ENCODE measurements at places on chromosomes 2 and 18.

GRCh38 chr2:146997488-146997887 lies 847.3 kb upstream of the ACVR2A start:
- DNase-seq, result no peak

GRCh38 chr18:51621864-51622160 lies 424.3 kb upstream of the MEX3C start:
- DNase-seq, result no peak

DNA sequence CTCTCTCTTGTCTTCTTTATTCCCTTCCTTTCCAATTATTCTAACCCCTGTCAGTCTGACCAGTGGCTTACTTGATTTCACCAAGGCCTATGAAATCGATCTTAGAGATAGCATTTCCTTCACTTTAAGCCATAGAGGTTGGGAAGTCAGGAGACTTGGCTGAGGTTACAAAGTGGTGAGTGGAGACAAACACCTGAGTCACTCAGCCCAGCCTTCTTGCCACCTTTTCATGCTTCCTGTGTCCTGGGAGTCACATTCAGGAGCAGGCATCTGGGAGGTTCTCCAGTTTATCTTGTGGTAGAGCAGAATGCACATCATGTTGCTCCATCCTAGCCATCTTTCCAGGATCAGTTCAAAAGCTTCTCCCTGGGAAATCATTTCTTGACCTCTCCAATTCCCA lies 59.1 kb downstream of the VSNL1 start:
- DNase-seq, result no peak

DNA sequence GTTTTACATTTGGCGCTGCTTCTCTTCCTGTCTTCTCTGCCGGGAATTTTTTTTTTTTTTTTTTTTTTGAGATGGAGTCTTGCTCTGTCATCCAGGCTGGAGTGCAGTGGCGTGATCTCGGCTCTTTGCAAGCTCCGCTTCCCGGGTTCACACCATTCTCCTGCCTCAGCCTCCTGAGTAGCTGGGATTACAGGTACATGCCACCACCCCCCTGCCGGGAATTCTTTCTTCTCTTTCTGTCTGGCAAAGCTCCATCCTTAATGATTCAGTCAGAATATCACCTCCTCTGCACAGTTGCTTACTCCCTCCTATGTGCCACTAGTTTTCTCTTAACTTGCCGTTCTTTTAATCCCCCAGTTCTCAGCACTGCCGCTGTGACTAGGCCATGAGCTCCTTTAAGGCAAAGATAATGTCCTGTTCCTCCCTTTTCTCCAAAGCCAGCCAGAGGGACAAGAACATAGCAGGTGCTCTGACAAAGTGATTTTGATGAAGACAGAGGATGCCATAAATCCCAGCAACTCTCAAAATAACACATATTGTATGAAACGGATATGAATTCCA lies 112.1 kb upstream of the LRATD1 start:
- no peak for DNase-seq

DNA sequence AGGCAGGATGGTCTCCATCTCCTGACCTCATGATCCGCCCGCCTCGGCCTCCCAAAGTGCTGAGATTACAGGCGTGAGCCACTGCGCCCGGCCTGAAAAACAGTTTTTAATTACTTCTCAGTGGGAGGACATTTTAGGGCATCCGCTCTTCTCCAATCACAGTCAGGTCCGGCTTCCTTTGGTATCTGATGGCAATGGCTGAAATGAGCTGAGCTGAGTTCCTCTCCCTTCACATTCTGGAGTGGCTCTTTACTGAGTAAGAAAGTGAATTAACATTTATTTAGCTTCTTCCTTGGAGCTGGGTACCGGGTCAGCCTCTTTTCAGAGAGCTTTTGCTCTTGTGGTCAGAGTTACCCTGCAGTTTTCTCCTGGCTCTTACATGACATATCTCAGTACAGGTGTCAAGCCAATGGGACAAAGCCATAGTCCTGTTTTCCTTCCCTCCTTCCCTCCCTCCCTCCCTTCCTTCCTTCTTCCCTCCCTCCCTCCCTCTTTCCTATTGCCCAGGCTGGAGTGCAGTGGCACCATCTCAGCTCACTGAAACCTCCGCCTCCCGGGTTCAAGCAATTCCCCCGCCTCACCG lies 1.1 kb upstream of the TTC27 start:
- no peak for DNase-seq

- no peak for DNase-seq
Measured at GRCh38 chr2:231455222-231455621, 9.1 kb downstream of the NCL start.

- DNase-seq, result peak; percentile 6
Measured at GRCh38 chr2:229519655-229520430, 194.5 kb downstream of the DNER start.

GRCh38 chr2:31329081-31329625 lies 85.4 kb downstream of the XDH start:
- no peak for DNase-seq

DNA sequence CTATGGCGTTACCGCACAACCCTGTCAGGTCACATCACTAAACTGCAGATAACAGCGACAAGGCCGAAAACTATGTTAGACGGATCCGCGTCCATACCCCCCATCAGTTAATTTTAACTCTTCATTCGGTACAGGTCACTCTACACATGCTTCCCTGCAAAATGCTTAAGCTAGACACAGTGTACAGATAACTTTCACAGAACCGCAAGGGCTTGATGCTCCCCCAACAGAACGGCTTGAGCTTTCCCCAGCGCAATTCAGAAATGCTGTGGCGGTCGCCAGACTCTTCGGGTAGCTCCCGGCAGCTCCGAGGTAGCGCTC lies 283 bp upstream of the RBBP8 start:
- DNase-seq, result no peak

GRCh38 chr2:117856415-117857210 lies 42.1 kb downstream of the DDX18 start:
- DNase-seq, result peak; percentile 94

DNA sequence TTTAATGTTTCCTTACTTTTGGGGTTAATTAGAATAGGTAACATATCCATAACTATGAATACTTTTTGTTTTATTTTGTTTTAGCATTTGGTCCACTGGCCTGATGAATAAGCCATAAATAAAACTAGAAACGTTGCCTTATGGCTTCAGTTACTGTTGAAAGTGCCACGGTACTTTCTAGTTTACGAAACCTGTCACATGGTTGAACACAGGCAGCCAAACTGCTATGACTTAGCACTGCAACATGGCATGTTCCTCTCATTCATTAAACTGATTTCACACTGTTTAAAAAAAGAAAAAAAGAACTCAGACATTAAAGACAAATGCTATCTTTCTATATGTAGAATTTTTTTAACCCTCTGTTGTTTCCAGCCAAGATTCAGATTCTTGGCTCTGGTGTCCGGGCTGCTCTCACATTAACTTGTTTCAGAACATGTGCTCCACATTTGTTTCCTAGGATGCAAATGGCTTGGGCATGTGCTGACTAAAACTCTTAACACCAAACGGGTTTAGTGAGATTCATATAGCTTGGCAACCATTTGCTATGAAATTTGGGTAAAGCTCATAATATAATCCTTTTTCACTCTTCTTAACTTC lies 323.9 kb upstream of the RND3 start:
- no peak for DNase-seq

DNA sequence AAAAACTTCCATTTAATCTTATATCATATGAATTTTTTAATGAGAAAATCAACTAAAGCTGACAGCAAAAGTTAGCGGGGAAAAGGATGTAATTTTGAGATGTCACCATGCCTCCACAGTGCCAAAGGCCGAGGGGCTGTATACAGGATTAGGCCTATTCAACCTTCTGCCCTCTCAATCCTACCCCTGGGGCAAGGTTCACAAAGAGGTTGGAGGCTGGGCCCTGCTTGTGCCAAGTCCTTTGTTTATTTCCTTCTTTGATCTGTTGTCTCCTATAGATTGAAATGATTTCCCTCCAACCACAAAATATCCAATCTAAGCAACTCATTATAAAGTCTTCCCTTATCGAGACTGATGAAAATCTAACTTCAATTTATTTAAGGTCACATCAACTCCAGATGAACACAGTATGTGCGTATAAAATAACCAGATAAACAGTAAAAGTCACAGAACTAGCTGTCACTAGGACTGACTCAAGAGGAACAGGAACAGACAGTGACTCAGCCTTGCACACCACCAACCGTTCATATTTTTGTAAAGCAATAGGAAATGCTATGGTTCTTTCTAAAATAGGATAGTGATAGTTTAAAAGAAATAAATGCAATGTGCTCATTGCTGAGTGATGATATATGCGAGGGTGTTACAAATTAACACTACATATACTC lies 95.8 kb downstream of the SLC25A12 start:
- DNase-seq, result no peak

DNA sequence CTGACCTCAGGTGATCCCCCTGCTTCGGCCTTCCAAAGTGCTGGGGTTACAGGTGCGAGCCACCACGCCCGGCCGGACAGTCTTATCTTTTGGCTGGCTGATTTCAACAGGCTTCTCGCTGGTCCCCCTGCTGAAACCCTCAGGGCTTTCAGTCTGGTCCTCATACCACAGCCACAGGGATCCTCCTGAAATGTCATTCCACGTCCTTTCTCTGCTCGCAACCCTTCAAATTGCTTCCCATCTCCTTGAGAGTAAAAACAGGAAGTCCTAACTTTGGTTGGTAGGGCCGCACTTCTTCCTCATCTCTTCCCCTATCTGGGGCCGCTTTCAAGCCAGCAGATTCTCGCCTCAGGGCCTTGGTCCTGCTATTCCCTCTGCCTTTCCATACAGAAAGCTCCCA lies 1.4 kb upstream of the CAB39 start:
- no peak for DNase-seq

DNA sequence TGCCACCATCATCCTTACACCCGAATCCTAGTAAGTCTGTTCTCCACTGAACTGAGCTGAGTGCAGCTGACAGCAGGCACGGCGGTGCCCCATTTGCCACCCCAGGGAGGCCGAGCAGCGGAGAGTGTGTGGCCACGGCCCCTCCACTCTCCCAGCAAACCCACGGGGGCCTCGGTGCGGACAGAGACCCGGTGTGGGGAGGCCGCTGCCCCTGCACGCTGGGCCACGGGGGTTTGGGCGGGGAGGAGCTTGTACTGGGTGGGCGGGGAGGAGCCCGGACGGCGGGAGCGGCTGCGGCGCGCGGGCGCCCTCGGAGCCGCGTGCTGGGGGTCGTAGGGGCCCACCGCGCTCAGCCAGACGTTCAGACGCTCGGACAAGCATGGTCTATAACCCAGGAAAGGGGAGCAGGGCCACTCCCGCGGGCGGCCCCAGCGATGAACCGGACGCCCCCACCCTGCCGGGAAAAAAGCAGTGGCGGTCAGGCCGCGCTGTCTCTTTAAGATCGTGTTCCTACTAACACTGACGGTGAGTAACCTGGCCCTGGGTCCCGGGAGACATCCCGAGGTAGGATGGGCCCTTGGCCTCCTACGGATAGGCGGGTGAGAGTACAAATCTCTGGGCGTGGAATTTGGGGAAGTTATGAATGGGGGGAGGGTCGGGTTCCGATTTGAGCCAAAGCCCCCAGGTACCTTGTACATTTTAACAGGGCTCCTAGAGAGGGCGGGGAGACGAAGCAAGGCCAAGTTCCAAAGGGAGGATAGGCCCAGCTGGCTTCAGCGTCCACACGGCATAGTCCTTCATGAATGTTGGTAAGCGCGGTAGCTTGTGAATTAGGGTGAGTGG lies at the start of gene ITPRIPL1:
Gene ITPRIPL1 (plus strand): TSS at position 277 of the 843 bp plus-strand sequence. CDS start 523 bp downstream, at position 800.
- peak; percentile 39 for DNase-seq

GRCh38 chr2:68426446-68426845 lies 40.6 kb downstream of the FBXO48 start:
- no peak for DNase-seq

- no peak for DNase-seq
Measured at GRCh38 chr2:52465287-52465686, 1302.3 kb upstream of the CHAC2 start.

DNA sequence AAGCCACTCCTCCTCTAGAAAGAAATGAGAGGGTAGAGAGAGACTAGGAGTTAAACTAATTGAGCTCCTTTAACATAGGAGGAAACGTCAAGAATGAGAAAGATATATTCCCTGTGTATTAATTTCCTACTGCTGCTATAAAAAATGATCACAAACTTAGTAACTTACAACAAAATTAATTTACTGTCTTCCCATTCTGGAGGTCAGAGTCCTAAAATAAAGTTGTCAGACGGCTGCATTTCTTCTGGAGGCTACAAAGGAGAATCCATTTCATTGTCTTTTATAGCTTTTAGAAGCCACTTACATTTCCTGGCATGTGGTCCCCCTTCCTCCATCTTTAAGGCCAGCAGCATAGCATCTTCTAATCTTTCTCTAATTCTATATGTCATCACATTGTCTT lies 26.9 kb downstream of the ICA1L start:
- no peak for DNase-seq

DNA sequence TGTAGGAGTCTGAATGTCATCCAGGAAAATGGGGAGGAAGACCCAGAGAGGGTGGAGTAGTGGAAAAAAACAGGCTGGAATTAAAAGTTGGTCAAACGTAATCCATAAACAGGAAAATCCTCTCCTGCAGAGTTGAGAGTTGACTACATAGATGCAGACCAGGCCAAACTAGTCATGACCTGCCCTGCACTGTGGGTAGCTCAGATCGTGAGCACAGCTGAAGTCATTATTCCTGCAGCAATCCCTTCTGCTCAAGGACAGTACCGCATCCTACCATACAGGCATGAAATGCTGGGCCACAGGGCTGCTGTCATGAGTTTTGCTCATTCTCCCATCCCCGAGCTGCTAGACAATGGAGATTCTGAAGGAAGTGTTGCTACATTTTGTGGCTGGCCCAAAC lies 352.2 kb downstream of the EN1 start:
- no peak for DNase-seq

DNA sequence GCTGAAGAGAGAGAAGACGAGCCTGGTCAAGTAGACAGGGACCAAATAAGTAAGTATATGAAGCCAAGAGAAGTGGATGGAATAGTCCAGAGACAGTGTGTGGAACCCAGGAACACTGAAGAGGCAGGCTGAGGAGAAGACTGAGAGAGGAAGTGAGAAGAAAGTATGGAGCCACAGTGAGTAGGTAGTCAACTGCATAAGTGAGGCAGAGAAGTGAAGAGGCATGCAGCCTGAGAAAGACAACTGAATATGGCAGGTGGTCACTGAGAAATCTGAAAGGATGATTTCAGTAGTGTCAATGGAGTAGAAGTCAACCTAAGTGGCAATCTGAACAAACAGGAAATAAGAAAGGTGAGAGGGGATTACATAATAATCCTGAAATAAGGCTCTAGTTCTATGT lies 55.4 kb downstream of the CWC22 start:
- DNase-seq, result no peak

DNA sequence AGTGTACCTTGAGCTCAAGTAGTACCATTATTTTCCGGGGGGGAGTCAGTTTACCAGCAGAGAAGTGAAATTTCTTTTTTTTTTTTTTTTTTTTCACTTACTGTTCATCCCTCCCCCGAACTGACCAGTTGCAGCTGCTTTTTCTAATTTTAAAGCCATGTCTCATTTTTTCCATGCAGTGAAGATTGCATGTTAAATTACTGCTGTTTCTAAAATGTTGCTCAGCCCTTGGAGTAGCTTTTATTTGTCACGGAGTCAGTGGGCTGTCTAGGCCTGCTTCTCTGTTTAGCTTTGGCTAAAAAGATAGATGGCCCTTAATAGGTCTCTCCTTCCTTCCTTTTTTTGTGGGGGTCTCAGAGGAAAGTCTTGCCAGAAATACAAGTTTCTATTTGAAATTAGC lies 70.2 kb downstream of the NGEF start:
- DNase-seq, result no peak
